ENCODE measurements at places on chromosomes 3 and 15. TPM values are rescaled to one million over a fixed set of nuclear protein-coding genes. Genes with fewer than 3 reads are reported as not detected.
A peak's percentile ranks its signal among the peaks of the same experiment; 100 is the strongest.

The CRABP1 gene
- polyA plus RNA-seq, result 73.4 TPM

The SUSD5 gene
- polyA plus RNA-seq, result 6.2 TPM

The SLCO2A1 gene
- polyA plus RNA-seq, result 17.3 TPM

The TMEM212 gene
- 0.16 TPM for polyA plus RNA-seq

The FETUB gene
- polyA plus RNA-seq, result 0.48 TPM

The USP13 gene
- polyA plus RNA-seq, result 15.6 TPM

The RNF7 gene
- polyA plus RNA-seq, result 142 TPM

The LTF gene
- 1.6 TPM for polyA plus RNA-seq

The SERINC4 gene
- polyA plus RNA-seq, result not detected

The ACSBG1 gene
- 1.6 TPM for polyA plus RNA-seq

The CYP8B1 gene
- polyA plus RNA-seq, result 0.62 TPM

DNA sequence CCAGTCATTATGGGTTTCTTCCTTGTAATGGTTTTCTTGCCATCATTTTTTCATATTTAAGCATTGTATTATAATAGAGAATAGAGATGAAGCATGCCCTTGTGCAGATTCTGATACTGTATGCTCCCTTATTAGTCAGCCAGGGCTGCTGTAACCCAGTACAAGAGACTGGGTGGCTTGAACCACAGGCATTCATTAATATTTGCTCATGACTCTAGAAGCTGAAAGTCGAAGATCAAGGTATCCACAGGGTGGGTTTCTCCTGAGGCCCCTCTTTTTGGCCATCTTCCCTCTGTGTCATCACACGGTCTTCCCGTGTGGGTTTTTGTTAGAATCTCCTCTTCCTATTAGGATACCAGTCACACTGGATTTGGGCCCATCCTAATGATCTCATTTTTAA lies 74.5 kb downstream of the FOXP1 start:
- DNase-seq, result no peak

DNA sequence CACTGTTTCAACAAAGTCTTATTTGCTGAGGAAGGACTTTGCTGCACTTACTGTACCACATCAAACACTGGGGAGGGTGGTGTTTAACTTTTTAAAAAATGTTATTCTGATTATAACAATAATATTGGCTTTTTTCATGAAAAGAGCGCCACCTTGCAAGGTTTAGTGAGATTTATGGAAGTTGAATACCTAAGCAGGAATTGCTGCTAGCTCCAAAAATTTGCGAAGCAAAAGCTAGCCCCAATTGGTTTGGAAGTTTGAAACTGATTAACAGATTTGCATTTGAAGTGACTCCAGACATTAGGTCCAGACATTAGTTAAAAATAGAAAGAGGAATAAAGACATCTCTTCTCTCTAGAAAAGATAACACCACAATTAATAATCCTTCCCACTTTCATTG lies 6.7 kb downstream of the ZIC1 start:
- no peak for DNase-seq

GRCh38 chr3:172520301-172520831 lies 2.9 kb downstream of the TNFSF10 start:
- no peak for DNase-seq

DNA sequence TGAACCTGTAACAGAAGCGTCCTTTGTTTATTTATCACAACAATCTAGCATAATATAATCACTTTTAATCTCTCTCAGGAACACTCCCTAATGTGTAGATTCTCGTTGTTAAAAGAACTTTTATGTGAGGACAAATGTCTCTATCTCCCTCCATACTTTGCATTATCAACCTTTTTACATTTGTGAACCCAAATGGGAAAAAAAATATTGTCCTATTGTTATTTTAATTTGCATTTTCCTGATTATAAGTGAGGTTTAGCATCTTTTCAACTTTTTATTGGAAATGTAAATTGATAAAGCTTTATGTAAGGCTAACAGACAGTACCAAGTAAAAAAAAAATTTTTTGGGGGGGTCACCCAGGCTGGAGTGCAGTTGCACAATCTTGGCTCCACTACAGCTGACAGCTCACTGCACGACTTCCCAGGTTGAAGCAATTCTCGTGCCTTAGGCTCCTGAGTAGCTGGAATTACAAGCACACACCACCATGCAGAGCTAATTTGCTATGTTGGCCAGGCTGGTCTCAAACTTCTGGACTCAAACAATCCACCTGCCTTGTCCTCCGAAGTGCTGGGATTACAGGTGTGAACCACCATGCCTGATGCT lies 33.0 kb upstream of the DENND4A start:
- DNase-seq, result no peak

DNA sequence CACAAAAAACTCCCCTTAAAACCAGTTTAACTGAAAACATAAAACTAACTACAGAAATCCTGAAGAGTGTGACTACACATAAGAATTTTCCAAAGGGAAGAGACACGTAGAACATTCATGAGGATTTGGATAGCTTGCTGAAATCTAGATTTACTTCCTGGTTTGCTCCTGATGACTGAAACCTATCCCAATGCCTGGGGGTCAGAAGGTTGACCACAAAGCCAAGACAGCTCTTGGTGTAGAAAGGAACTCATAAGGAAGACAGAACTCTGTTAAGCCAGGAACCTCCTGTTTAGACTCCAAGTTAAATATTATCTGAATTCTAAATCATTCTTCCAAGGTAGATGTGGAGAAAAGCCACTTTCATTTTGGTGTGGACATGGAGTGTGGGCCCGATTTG lies 92.8 kb downstream of the TFG start:
- no peak for DNase-seq

DNA sequence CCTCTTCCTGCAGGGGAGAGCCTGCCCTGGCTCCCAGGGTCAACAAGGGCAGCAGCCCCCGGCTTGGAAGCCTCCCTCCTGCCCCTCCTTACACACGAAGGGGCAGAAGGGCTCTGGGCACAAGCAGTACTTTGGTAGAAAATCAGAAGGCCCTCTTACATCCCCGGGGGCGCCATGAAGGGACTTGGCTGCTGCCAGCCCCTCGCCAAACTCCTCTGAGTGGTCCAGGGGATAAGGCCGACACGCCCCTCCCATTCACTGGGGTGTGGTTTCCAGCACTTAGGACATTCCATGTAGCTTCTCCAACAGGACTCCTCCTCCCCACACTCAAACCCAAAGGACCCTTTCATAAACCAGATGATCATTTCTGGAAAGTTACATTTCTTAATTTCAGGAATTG lies 1.2 kb upstream of the ST8SIA2 start:
- no peak for DNase-seq

GRCh38 chr3:3443482-3443881 lies 264.0 kb upstream of the CRBN start:
- no peak for DNase-seq

- peak; percentile 34 for DNase-seq
Measured at GRCh38 chr3:179260949-179261765, 10.2 kb upstream of the KCNMB3 start.

DNA sequence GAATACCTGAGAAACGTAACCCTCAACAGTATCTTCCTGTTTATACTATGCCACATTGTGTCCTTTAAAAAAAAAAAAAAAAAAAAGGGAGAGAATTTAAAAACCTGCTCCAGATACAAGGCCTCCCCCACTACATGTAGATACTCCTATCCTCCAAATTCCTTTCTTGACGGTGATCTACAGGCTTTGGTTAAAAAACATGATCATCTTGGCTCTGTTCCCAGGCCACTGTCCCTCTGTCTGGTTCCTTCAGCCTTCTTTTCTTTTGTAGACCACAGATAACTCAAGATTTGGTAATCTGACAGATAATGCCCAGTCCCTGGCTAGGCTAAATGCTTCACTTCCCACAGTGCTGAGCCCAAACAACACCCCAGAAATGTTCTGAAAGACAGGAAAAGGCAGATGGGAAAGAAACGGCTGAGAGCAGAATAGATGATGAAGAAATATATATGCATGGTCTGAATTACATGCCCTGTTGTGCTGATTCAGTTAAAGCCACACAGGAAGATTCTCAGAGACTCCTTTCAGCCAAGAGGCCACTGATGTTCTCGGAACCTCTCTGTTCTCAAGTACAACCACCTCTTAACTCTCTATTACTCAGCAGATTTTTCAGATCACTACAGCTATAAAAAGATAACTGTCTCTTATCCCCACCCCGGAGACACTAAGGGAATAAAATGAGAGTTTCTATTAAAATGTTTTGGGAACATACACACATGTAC lies 48.3 kb downstream of the NPTN start:
- no peak for DNase-seq

DNA sequence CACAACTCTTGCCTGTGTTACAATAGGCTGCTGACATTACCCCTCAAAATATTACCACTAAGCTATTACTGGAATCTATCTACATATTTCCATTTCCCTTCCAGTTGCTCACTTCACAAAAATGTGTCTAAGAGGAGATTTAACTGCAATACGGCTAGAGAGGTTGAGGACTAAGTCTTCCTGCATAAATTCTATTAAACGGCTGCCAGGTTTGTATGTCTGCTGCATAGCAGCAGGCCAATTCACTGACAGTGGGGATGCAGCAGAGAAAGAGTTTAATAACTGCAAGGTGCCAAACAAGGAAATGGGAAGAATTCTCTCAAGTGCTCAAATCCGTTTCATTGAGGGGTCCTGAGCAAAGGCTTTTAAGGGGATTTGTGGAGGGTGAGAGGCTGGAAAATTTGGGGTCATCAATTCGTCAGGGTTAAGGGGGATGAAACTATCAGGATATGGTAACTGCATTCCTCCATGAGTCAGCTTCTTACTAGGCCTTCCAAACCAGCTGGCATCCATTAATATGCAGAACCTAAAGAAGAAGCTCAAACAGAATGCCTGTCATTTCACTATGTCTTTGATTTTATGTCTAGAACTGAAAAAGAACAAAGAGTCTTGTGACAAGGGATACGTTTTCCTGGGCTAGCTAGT lies 675.6 kb downstream of the TBL1XR1 start:
- DNase-seq, result no peak

GRCh38 chr3:111737706-111738086 lies 121.4 kb upstream of the PHLDB2 start:
- DNase-seq, result no peak

DNA sequence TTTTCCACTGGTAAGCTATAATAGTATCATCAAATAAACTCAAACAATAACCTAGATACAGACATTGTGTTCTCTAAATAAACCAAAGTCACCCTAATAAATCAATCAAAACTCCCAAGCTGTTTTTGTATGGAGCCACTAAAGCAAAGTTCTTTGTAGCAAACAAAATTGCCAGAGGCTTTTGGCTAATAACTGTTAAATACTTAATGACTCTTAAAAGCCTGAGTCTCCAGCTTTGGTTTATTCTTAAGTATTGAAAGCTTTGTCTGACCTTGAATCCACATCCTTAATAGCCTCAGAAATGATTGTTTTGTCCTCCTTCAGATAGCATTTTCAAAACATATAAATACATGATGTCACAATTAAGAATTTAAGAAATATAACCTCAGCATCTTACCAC lies 725.3 kb downstream of the SI start:
- DNase-seq, result no peak

DNA sequence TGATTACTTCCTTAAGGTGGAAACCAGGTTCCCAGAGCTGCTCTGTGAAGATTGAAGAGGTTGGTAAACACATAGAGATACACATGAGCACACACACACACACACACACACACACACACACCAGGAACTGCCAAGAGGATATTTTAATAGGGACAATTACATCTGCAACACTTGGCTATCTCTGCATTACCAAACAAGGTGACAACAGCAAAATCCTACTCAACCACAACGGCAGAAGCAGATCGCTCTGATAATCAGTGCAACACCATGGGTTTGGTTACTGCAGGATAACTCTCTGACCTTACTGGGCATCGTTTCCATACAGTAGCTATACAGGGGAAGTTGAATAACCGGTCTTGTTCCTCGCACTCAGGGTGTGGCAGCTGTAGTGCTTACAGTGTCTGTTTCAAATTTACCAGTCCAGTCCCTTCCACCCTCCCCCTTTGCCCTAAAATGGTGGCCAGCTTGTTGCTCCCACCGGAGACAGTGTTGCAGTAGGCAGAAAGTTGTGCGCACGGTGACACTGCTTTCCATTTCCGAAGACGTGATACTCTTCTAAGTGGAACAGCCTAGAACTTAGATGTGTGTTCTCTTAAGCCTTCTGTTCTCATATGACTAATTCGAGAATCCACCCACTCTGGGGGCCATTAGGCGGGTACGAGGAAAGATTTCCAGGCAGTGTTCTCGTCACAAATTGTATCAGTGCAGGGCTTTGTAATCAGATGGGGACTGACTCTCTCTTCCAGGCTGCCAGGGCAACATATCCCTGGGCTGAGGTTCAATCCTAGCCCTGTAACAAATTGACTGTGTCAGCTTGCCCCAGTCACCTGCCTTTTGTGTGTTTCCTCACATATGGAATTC lies 176.2 kb downstream of the P3H2 start:
- DNase-seq, result no peak

- no peak for DNase-seq
Measured at GRCh38 chr3:13022348-13023234, 50.6 kb downstream of the IQSEC1 start.

GRCh38 chr3:126445506-126445905 lies 30.2 kb downstream of the ZXDC start:
- DNase-seq, result no peak

DNA sequence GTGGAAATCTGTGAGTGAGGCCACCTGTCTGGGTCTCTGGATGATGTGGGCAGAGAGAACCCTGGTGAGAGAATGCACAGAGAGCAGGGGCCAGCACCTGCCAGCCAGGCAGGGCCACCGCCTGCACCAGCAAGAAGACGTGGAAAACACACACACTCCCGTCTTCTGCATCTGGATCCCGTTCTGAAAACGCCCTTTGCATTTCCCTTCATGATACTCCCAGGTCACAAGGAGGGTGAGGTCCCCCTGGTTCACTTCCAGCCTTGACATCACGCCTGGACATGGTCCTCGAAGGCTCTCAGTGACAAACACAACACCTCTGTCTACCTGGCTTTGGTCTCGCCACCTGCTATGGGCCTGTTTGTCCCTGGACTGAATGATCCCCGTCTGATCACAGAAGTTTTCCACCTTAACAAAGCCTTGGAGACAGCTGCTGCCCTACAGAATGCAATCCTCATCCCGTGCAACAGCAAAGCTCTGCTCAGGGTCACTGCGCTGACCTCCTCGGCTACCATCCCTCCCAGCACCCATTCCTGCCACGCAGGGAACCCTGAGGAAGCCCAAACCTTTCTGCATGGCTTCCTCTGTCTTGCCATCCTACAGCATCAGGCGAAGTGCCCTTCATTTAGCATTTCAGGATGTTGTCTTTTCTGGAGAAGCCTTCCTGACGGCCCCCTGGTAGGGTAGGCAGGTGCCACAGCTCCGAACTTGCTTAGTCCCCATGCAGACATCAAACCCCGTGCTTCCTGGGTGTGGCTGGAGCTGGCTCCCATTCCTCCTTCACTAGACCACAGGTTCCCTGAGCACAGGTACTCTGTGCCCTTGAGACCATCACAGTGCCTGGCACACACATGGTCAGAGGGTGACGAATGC lies 122.5 kb downstream of the ATP10A start:
- DNase-seq, result no peak

DNA sequence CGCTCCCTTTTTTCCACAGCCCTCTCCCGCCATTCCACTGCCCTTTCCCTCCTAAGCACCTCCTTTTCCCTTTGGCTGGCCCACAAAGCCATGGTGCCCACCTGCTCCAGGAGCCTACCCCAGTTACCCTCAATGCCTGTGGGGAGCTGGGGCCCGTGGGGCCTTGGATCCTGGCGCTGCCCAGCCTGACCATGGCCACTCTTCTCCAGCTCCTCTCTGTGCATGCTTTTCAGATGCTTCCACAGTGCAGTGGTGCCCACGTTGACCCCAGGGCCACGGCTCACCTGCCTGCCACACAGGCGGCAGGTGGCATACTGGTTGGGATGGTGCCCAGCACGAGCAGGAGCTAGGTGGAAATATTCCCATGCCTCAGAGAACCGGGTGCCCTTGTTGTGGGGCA lies 1.5 kb downstream of the ZBED2 start:
- DNase-seq, result no peak

Measured in left renal cortex interstitium (tissue), 4 donors.